ENCODE measurements at places on chromosomes 3 and 15.

DNA sequence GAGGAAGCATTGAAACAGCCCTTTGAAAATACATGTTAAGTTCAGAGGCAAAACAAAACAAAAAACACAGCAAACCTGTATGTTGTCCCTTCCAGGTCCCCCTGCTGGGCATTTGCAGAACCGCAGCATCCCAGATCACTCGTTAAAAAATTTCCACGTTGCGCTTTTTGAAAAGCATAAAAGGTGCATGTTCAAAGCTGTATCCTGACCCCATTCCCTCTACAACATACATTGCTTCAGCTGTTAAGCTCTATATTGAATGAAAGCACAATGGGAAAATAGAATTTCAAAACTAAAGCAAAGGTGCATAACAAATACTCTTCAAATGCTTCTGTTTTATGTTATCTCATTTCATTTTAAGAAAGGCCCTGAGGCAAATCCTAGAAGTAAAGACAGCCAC is 328.3 kb downstream of the THSD4 start:
- ATAC-seq: no peak

- no peak for ATAC-seq
Measured at GRCh38 chr15:25770031-25770430, 93.1 kb downstream of the ATP10A start.

DNA sequence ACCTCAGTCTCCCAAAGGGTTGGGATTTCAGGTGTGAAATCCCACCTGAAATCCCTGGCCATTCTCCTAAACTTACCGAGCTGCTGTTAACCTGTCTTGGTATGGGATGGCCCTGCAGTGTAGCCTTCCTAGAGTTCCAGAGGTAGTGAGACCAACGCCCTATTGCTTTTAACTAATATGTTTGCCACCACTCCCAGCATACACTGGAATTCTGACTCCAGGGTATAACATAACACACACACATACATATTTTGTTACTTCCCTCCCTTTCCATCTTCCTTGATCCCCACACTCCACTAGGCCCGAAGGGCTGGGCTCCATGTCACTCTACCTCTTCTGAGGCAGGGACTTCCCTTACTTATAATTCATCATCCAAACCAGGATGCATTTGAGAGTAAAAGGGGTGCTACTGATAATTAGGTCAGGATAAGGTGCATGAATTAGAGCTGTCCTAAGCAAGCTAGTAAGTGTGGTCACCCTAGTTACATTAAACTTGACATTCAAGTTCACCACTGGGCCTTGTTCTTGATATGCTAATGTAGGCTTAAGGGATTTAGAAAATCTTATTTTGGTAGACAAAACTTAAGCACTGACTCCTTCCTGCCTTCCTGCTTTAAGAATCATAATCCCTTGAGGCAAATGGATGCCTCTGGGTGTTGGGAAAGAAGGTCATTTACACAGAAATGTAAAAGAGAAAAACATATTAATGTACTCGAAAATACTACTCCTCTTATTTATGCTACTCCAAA is 317.6 kb downstream of the MAGI1 start:
- ATAC-seq: no peak

DNA sequence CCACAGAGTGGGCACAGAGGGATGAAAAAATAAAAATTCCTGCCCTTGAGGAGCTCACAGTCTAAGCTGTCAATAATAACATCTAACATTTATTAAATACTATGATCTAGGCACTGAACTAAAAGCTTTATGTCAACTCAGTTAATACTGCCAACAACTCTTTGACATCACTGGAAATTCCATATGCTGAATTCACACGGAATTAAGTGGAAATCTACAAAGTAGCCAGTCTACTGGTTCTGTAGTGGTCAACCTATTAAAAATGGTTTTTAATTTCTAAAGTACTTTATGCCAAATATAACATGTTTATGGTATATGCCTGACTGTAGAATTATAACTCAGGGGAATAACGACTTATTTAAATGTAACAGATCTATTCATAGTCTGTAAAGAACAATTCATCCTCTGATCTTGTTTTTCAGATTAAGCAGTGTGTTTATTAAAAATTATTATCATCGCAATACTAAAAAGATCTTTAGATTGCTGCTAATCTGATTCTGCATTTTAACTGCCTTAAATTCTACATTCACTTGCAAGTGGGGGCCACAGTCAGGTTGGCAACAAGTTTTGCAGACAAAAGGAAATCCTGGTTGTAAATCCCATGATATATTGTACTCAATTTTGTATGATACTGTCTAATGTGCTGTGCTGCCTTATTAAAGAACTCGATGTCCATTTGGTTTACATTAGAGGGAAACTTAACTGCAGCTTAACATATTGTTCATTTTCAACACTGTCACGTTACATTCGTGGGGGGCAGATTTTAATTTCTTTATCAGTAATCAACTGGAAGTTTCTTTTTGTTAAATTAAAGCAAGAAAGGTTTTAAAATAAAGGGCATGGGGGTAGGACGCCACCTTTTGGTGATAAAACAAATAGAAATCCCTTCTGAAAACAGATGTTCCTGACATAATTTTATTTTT is 2.6 kb upstream of the FOXP1 start:
- ATAC-seq: no peak

DNA sequence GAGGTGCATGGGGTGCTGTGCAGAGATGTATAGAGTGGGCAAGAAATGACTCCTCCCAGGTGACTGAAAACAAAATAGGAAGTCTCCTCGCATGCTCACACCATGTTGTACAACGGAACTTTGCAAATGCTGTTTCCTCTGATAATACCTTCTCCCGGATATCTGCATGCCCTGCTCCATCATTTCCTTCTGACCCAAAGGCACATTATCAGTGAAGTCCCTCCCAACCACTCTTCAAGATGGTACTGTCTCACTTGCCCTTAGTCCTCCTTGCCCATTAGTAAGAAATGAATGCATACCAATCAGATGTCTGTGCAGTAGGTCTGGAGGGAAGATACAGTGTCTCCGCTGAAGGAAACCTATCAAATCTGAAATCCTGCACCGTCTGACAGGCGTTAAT is 12.0 kb downstream of the TMED3 start:
- no peak for ATAC-seq

DNA sequence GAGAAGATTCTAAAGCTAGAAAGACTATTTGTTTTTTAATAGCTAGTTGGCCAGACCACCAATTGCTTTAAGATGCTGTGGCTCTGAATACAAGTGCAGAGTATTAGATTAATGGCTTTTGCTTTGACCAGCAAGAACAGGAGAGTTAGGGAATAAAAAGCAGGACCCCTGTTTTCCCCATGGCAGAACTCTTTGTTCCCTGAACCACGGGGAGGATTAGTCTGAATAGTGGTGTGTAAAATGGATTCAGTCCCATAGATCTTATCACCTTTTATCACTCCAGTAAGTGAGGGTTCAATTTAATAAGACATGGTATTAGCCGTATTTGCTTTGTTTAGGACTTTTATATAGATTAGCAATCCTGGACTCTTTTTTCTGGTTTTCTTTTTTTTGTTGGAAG is 562.6 kb upstream of the DPPA4 start:
- no peak for ATAC-seq

GRCh38 chr3:117036259-117036799 is 326.8 kb downstream of the TUSC7 start:
- ATAC-seq: no peak

DNA sequence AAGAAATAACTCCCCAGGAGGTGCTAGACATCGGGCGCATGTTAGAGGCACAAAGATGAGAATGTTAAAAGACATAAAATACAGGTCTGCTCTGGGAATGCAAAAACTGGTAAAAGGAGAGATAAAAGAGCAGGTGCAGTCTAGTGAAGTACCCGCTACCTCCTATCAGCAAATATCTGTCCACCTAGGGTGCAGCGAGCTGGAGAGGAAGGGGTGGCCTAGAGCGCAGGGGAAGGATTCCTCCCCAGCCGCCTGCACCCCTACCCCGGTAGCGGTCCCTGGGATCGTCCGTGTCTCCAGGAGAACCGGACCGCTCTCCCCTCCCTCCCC is 237 bp upstream of the ZNF662 start:
- no peak for ATAC-seq

DNA sequence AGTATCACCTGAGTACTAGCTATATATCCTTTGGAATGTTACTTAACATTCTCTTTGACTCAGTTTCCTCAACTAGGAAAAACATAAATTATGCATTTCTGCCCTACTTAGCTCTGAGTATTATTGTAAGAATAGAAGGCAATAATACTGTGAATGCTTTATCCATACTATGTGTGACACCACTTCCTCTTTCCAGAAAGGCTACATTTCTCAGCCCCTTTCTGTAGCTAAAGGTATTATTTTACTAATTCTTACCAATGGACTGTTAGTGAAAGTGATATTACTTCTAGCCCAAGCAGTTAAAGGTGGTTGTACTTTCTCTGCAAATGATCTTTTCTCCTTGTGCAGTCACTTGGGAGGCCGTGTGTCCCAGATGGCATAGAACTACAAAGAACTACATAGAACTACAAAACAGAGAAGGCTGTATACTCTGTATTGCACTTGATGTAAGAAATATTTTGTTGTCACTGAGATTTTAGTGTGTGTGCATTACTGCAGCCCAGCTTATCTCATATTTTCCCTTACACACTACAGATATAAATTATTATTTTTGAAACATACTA is 35.1 kb downstream of the MYH15 start:
- no peak for ATAC-seq

DNA sequence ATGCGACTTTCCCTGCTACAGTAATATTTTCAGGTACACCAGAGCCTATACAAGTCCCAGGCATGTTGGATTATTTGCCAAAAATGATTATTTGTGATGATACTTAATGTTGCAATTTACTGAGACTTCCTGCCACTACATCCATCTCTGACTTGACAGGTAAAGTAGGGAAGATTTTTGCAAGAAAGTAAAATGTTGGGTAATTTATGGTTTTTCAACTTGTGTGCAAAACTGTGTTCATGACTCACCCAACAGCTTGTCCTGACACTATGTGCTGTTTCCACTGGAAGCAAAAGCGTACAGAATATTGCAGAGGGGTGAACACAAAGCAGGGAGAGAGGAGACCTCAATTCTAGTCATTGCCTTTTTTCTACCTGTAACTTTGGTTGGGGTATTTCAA is 5.4 kb upstream of the CRBN start:
- no peak for ATAC-seq

DNA sequence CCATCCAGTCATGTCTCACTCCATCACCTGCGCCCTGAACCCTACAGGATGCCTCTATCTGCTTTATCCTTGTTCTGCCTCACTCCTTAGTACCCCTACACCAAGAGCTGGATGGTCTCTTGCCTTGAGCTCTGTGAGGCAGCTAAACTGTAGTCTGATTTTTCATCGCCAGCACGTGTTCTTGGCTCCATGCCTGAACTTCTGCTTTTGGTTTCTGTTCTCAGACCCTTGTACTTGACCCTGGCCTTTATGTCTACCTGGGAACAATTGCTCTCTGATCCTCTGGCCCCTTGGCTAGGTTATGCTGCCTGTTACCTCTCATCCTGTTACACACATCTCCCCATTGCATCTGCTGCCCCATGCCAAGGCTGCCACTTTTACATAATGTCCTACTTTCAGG is 318.0 kb upstream of the LMCD1 start:
- no peak for ATAC-seq

DNA sequence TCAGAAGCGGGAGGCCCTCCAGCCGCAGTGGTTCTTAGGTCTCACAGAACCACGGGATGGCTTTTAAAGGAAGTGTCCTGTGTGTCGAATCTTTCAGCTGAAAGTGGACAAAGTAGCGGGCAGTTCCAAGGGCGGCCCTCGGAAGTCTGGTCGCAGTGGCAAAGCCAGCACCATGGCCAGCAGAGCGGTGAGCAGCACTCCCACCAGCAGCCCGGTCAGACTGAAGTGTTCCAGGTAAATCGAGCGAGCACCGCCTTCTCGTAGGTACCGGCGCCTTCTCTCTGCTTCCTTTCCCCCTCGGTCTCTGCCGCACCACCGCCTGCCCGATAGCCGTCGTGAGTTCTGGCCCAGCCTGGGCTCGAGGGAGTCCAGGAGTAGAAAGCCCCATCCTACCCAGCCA is 103.6 kb upstream of the ABHD17C start:
- ATAC-seq: no peak

GRCh38 chr15:25058080-25058785 is 103.4 kb downstream of the SNRPN start:
- no peak for ATAC-seq

- ATAC-seq: no peak
Measured at GRCh38 chr3:140199743-140200142, 264.8 kb downstream of the CLSTN2 start.

DNA sequence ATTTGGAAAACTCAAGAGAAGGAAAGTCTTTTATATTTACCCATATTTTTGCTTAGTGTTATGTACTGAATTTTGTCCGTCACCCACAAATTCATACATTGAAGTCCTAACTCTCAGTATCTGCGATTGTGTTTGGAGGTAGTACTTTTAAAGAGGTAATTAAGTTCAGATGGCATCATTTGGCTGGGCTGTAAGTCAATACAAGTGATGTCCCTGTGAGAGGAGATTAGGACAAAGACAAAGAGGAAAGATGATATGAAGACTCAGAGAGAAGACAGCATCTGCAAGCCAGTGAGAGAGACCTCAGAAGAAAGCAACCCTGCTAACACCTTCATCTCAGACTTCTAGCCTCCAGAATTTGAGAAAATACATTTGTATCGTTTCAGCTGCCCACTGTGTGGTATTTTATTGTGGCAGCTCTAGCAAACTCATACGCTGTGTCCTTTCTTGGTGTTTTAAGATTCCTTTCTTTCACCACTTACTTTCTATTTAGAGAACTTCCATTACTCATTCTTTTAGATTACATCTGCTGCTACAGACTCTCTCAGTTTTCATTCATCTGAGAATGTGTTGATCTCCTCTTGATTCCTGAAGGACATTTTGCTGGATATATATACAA is 17.0 kb downstream of the LRCH3 start:
- peak; percentile 36 for ATAC-seq

DNA sequence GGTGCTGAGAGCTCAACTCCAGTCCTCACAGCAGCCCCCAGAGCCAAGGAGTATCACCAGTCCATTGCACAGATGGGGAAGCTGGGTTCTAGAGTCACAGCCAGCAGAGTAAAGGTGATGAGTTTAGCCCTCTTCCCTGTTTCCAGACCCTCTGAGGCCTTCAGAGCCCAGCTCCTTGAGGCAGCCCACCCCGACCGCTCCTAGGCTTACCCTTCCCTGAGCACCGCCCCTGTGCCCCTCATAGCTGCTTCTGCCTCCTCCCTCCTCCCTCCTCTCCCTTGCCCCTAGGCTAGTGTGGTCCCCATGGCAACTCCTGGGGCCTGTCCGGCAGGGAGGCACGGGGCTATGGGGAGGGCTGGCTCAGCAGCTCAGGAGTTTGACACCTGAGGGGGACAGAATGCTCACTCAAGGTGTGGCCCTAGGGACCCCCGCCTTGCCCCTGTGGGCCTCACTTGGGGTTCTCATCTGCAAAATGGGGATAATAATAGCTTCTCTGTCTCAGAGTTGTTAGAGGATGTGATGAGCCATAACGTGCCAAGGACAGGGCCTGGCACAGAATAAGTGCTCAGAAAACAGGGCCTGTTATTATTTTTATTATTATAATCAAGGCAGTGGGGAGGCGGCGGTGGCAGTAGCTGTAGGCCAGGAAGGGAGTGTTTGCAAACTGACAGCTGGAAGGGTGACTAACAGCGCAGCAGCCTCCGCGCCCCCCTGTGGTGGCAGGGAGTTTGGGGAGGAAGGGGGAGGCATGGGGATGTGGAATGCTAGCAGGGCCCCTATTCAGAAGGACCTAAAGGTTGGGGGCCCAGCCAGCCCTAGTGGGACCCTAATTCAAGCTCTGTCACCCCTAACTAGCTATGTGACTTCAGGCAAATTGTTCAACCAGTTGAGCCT is 11.5 kb downstream of the CSK start:
- ATAC-seq: peak; percentile 39

- no peak for ATAC-seq
Measured at GRCh38 chr3:89221924-89222323, 114.5 kb downstream of the EPHA3 start.

- no peak for ATAC-seq
Measured at GRCh38 chr3:31772758-31773473, 208.1 kb downstream of the OSBPL10 start.
